Natural killer cell (primary cell): ENCODE measurements at places on chromosomes 16 and 17.

DNA sequence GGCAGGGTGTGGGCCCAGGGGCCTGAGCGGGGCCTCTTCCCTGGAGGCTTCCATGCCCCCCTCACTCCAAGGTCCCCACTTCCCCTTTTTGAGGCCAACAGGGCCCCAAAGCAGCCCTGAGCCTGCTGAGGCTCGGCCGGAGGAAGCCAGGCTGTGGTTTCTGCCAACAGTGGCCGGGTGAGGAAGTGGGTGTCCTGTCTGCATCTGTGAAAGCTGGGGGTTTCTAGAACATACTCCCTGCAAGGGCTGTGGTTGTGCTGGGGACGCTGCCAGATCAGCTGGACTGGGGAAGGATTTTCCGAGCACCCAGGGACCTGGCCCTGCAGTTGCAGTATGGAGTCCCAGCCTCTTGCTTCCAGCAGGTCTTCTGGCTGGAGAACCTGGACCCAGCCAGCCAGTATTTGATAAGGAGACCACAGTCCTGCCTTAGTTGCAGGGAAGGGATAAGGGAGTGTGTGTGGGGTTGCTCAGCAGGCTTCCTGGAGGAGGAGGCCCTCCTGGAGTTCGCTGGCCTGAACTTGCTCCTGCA, 15.7 kb downstream of the ADCY7 start:
- DNase-seq, result peak; percentile 76

DNA sequence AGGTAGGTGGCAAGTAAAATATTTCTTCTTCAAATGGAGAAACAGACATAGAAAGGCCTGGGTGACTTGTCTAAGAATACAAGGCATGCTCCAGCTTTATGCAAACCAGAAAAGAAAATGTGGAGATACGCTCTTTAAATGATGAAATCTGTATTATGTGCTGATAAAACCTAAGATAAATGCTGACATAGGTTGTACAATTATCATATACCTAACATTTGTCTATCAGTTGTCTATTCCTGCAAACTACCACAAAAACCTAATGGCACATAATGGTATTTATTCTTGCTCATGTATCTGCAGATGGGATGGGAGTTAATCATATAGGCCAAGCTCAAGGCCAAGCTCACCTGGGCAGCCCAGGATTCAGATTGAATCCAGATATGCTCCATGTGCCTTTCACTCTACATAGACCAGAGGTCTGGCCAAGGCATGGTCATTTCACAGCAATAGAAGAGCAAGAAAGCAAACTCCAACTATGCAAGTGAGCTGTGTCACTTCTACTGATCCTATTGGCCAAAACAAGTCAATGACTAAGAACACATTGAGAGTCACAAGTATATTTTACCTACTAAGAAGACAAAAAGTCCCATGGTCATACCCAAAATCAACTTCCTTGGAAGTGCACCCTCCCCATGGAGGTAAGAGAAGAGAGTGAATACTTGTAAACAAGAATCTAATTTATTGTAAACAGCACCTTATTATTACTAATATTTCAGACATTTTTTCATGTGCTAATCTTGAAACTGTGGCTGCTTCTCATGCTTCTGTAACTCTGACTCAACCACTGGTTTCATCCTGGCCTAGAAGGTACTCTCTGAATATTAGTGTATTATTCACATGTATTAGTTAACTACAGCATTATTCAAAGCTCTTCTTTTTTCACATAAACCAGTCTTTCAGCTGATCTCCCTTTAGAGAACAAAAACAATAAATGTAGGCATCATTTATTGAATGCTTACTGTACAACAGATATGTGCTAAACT, 270.7 kb upstream of the SOX9 start:
- no peak for DNase-seq

DNA sequence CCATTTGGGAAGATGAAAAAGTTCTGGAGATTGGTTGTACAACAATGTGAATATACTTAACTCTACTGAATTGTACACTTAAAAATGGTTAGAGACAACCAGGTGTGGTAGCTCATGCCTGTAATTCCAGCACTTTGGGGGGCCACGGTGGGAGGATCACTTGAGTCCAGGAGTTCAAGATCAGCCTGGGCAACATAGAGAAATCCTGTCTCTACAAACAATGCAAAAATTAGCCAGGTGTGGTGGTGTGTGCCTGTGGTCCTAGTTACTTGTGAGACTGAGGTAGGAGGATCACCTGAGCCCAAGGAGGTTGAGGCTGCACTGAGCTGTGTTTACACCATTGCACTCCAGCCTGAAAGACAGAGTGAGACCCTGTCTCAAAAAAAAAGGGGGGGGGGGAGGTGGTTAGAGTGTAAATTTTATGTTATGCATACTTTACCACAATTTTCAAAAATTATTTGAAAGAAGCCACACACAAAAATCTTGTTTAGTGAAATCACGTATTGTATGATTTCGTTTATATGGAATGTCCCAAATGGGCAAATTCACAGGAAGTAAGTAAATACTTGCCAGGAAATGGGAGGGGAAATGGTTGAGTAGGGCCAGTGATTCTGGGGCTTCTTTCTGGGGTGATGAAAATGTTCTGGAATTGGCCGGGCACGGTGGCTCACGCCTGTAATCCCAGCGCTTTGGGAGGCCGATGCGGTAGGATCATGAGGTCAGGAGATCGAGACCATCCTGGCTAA, 37.1 kb upstream of the AMZ2 start:
- no peak for DNase-seq

DNA sequence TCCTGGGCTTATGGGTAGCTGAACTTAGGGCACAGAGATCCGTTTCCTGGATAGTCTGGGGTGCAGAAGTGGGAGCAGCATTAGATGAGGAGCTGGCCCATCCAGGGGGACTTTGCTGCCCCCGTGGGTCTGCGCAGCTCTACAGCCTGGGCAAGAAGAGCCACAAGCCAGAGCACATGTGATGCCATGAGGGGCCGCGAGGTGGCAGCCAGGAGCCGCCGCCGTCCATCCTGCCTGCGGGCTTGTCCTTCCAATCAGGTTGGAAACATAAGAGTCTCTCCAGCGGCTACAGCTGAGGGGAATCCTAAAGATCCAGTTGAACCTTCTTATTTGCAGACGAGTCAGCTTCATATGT, 21.9 kb downstream of the C1QTNF1 start:
- DNase-seq, result peak; percentile 76

GRCh38 chr16:85413691-85414663, 199.1 kb upstream of the GSE1 start:
- peak; percentile 4 for DNase-seq

GRCh38 chr16:15897121-15897780, 8.8 kb upstream of the CEP20 start:
- no peak for DNase-seq

GRCh38 chr16:84864326-84864955, 44.7 kb downstream of the CRISPLD2 start:
- no peak for DNase-seq

DNA sequence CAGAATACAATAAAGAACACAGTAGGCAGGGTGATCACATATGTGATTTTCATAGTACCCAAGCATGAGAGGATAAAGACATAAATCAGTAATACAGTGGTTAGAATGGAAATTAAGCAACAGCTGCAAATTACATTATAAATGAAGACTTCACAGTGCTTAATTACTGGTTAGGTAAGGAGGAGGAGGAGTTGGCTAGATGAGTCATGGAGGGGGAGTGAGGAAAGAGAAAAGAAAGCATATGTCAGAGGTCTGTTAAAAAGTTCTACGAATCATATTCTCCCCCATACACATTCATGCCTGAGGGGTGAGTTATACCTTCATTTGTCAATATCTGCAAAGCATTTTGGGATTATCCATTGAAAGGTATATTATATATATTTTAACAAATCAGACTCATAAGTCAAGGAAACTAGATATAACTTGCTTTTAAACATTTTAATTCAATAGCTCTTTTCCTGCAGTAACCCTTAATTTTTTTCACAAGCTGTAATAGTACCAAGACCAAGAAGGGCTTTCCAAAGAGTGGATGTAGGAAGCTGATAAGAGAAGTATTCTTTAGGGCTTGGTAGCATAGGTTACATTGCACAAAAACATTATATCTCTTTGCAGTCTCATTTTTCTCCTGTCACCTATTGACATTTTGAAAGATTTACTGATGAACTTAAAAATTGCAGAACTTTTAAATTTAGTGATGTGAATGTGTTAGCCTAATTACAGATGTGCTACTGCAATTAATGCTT, 99.3 kb downstream of the STXBP4 start:
- no peak for DNase-seq

DNA sequence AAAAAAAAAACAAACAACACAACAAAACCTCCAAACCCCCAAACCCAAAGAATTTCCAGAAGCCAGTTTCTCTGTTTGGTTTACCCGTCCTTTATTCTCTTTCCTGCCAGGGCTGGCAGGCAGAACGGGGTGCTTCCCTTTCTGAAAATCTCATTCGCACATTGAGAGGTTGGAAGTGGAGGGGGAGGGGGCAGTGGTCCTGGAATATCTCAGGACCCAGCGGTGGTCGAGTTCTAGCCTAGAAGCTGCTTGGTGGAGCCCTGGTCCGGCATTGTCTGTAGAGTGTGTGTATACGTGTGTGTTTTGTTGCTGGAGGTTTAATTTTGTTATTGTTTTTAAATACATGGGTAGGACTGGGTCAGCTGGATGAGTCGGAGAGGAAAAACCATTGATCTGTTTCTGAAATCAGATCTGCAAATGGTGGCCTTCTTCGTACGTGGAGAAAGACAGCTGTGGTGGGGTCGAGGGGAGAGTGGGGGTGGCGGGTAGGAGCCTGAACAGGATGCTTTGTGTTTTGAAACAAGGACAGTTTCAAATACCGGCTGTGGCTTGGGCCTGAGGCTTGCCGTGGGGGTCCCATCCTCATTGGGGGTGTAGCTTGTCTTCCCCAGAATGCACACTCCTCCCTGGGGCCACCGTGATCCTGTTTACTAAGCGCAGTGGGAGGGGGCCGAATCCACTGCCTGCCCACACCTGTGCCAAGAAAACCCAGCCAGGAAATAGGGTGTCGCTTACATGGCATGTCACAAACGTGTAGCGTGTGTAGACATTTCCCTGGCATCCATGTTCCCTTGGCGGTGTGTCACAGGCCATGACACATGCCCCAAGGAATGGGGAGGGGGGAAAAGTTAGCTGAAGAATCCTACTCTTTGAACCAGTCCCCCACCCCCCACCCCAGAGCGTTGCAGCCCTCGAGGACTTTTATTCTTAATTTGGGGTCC, 1.6 kb downstream of the CMIP start:
- no peak for DNase-seq

- DNase-seq, result no peak
Observed at GRCh38 chr16:86353948-86354347, 156.4 kb upstream of the FOXF1 start.

- no peak for DNase-seq
Observed at GRCh38 chr16:85757341-85757822, 6.5 kb upstream of the C16orf74 start.

DNA sequence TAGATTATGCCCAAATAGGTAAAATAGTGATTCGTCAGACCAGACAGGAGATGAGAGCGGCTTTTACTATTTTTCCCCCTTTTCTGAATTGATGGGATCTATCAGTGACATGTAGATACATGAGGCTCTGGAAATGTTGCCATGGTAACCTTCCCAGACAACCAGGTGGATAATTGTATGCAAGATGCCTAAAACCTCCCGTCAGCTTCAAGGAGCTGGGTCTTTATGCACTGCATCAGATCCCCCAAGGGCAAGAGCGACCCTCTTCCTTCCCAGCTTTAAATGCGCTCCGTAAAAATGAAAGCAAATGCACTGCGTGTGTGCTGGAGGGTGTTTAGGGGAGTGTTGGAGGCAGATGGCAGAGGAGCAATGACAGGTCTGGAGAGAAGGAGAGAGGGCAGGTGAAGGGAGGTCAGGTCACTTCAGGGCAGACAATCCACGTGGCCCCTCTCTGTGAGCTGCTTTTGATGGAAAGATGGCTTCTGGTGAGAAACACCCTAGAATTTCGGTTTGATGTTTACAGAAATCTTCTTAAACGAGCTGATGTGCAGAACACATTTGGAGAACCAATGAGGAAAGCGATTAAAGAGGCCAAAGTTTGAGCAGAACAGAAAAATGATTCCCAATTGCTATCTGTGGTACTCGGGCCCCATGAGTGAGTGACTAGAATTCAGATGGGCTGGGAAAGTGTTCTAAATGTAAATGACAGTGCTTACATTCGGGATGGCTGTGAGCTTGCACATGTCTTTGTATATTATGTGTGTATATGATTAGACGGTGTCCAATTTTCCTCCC, 461.7 kb upstream of the HSBP1 start:
- DNase-seq, result no peak

DNA sequence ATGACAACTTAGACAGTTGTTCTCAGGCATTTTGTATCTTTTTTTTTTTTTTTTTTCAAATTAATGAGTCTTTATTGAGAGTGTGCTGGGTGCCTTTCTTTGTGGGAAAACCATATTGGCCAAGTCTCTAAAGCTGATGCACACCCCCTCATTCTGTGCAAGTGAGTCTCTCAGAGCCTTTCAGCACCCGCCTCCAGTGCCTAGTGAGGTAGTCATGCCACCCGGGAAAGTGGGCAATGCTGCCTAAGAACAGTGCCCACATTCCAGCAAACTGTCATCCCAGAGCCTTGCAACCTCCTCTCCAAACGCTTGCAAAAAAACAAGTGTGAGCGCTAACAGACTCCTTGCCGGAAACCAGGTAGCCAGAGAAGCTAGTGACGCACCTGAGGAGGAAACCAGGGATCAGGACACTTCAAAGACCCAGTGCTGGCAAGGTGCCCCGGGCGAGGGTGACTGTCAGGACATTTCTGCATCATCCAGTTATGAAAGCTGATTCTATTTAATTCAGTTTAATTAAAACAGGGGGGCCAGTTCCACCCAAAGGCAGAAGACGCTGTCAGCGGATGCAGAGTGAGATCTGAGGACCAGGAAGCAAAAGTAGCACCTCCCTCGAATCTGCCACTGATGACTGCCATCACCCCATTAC, 34.9 kb downstream of the SMARCE1 start:
- DNase-seq, result no peak

DNA sequence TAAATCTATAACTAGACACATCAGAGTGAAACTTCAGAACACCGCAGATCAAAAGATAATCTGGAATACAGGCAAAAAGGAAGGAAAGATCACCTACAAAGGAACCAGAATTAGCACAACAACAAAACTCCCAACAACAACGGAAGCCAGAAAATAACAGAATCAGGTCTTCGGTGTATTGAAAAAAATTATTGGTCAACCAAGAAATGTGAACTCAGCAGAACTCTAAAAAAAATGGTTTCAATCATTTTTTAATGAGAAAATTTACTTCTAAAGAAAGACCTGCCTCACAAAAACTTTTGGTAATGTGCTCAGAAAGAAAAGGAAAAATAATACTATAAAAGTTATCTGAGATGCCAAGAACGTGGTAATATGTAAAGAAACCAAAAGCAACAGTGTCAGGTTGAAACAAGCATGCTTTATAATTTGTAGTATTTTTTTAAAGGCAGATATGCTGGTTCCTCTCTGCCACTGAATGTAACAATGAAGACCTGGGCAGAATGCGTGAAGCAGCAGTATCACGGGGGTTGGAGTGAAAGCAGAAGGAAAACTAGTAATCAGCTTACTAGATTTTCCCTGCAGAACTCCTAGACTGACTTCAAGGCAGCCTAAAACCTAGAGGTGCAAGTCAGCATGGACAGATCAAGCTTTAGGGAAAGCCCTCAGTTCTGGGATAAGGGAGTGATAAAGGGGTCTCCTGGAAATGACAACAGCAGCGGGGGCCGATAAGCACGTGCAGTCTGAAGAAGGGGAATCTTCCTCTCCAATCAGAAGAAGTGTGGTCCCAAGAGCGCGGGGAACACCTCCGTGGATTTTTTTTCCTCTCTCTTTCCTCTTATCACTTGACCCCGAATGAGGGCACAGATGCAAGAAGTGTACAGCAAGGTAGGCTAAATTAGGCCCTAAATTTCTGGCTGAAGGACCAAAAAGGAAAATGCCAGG, 80.9 kb upstream of the TEKT1 start:
- DNase-seq, result no peak
